ENCODE measurements at places on chromosomes 1 and 21.

DNA sequence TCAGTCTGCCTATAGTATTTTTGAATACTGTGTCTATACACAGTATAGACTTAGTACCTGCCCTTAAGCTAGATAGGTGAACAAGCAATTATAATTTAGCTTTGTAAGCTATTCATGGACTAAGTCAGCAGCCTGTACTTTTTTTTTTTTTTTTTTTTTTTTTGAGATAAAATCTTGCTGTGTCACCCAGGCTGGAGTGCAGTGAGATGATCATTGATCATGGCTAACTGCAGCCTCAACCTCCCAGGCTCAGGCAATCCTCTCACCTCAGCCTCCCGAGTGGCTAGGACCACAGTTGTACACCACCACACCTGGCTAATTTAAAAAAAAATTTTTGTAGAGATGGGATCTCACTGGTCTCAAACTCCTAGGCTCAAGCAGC lies 17.3 kb downstream of the ITSN1 start:
- DNase-seq, result no peak

- DNase-seq, result no peak
Observed at GRCh38 chr1:231786126-231786525, 159.5 kb downstream of the DISC1 start.

GRCh38 chr1:67433837-67434236 lies 3.6 kb upstream of the SERBP1 start:
- DNase-seq, result no peak

DNA sequence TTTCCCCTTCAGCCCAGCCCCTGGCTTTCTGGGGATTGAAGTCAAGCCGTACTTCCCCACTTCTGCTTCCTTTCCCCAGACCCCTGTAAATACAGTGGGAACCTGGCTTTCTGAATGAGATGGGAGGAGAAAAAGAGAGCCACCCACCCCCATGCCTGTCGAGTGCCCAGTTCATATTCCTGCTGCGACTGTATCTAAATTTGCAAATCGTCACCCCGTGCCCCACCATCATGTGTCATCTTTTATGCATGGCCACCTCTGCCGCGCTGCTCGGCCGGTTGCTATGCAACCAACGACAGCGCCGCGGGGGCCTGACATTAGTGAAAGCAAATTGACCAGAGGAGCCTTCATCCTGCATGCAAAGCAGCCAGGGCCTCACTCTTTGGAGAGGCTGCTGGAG lies 143.0 kb downstream of the ELAVL4 start:
- no peak for DNase-seq

GRCh38 chr1:23732363-23733224 lies 10.7 kb upstream of the ELOA start:
- no peak for DNase-seq

GRCh38 chr1:5908461-5909375 lies 83.5 kb downstream of the NPHP4 start:
- no peak for DNase-seq

GRCh38 chr1:10962483-10962882 lies 50.0 kb upstream of the TARDBP start:
- no peak for DNase-seq

- no peak for DNase-seq
Observed at GRCh38 chr21:16363518-16363917, 633.7 kb downstream of the USP25 start.

DNA sequence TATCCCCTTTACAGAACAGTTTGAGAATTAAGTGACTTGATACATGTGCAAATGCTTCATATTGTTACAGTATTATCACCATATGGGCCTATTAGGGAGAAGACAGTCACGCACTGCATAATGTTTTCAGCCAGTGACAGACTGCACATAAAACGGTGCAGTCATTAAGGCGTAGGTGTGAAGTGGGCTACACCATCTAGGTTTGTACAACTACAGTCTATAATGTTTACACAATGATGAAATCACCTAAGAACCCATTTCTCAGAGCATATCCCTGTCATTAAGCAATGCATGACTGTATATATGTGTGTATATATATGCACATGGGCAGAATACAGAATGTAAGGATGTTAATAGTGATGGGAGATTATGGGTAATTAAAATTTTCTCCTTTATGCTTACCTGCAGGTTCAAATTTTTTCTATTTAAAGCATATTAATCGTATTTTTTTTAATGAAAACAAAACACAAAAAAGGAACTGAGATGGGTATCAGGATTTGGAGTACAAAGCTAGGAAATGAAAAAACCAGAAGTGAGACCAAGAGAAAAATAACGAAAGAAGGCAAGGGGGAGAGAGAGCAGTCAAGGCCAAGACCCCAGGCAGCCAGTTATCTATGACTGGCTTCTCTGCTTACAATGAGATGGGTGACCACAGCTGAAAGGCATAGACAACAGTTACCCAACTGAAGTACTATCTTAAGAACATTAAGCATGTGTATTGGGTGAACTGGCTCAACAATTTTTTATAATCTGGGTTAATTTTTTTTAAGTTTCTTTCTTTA lies 122.9 kb upstream of the DAB1 start:
- DNase-seq, result no peak

DNA sequence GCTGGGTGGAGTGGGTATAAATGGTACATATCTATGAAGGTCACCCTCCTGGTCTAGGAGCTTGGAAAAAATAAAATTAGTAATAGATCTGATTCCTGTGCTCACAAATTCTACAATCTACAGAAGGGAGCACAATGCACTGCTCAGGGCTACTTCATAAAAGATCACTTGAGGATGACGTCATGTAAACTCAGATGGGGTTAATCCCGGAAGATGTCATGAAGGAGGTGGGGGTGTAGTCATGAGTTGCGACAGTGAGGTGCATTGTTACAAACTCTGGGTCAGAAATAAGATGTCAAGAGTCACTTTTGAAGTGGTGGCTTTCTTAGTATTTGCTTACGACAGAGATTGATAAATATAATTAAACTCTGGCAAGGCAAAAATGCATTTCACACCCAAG lies 68.2 kb downstream of the LHX9 start:
- no peak for DNase-seq

- DNase-seq, result no peak
Observed at GRCh38 chr21:43333298-43334062, 93.5 kb downstream of the SIK1 start.

GRCh38 chr1:77031106-77031662 lies 163.9 kb downstream of the ST6GALNAC5 start:
- no peak for DNase-seq

DNA sequence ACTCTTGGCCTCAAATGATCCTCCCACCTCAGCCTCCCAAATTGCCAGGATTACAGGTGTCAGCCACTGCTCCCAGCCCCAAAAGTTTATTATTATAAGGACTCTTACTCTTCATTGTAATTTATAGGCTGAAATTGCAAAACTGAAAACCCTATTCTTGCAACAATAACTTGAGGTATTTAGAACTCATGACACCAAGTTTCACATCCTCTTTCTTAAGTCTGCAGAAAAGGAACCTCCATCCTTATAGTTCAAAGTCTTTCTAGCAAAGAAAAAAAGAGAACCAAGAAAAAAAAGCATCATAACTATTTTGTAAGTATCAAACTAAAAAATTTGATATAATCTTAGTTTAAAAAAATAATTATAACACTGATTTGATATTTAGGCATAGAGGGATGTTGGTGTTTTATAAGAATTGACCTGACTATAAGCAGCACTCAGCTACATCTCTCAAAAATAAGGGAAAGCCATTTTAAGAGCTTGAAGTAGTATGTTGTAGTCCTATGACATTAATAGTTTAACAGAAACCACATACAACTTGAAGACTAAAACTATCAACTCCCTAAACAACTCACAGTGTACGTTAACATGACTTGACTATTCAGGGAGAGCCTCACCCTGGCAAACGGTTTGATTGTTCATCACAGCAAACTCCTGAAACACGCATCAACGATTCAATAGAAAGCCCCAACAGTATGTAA lies 122.4 kb downstream of the AKT3 start:
- DNase-seq, result no peak

GRCh38 chr1:153429266-153430165 lies 13.2 kb downstream of the S100A7A start:
- DNase-seq, result no peak

GRCh38 chr1:8285103-8285502 lies 32.8 kb upstream of the SLC45A1 start:
- DNase-seq, result no peak

GRCh38 chr1:2939041-2939552 lies 82.2 kb upstream of the ACTRT2 start:
- no peak for DNase-seq

- DNase-seq, result no peak
Observed at GRCh38 chr1:106232128-106232527, 824.3 kb upstream of the PRMT6 start.

GRCh38 chr1:195071461-195071860 lies 1536.8 kb downstream of the KCNT2 start:
- DNase-seq, result no peak

DNA sequence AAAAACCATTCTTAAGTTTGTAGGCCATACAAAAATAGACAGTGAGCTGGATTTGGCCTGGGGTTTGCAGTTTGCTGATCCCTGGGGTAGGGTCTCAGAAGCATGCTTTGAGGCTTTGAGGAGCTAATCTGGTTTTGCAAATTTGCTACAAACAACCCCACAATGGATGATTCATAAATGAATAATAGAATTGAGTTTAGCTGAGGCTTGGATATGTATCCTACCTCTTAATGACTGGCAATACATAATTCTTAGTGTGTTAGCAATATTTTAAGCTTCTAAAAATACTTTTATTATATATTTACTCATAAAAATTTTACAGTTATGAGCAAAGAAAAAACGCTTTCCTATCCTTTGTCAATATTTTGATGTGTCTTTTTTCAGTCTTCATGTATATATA lies 50.6 kb downstream of the ROR1 start:
- DNase-seq, result no peak

DNA sequence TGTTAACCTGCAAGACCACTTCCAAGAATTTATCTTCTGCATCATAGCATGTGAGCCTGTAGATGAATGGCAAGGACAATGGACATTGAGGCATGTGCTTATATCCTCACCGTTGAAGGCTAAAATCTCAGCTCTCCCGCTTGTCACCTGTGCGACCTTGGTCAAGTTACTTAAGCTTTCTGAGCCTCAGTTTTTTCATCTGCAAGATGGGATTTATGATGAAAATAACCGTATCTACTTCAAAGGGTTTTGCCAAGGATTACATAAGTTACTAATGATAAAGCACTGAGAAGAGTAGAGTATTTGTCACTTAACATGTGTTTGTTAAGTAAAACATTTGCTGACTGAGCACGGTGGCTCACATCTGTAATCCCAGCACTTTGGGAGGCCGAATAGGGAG lies 14.9 kb downstream of the RAP1GAP start:
- no peak for DNase-seq

DNA sequence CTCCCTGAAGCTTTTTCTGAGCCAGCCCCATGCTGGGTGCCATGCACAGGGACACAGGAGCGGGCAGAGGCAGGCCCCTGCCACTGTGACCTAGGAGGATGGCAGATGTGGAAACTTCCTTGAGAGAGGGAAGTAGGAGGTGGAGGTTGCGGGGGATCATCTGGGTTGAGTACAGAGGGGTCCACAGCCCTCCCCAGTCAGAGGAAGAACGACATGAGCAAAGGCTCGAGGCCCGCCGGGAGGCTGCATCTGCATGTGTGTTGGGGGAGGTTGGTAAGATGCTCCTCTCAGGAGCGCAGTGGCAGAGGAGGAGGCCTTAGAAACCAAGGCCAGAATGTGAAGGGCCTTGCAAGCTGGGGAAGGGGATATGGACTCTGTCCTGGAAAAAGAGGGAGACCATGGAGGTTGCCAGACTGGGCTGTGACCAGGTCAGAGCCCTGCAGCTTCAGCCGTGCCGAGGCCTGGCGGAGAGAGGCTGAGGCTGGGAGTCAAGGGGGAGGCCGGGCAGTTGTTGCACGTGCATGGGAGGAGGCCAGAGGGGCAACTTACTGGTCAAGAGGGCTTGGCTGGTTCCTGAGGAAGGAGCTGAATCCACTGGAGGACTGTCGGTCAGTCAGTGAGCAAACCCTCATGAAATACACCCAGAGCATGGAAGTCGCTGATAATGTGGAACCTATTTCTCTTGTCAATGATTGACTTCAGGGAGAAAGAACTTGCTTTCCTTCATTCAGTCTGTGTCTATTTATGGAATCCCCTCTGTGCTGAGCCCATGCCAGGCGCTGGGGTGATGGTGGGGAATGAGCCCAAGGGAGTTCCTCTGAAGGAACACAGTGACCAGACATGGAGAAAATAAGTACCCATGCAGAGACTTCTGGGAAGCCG lies 31.7 kb downstream of the A3GALT2 start:
- DNase-seq, result no peak

DNA sequence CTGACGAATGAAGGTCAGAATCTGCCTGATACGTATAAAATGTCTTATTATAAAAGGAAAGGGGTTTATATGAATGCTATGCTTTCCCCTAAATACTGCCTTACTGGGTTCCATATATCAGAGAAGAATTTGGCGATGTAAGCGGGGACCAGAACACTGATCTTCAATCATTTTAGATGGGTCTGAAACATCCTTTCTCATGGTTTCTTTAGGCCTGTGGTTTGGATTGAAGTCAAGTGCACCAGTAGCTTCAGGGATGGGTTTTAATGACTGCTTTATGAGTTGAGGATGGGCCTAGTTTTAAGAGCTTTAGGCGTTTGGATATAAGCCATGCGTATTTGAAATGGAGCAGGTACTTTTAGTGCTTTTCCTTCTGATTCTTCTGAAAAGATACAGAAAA lies 6.9 kb downstream of the FMN2 start:
- no peak for DNase-seq

DNA sequence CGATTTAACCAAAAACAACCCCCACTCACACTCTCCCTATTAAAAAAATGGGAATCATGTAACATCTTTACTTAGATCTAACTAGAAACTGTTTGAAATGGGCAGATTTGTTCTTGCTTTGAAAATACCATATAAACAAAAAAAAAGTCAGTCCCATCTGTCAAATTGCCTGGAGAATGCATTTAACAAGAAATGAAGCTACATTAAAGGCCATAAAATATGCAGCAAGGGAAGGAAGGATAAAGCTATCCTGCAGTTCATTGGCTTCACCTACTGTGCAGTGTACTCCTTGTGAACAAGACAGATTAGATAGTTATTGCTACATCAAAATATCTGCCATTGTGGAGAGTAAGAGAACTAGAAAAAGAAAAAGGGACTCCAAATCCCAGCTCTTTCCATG lies 160.5 kb downstream of the LRRC7 start:
- no peak for DNase-seq

- no peak for DNase-seq
Observed at GRCh38 chr21:41201385-41201784, 33.4 kb downstream of the BACE2 start.

- no peak for DNase-seq
Observed at GRCh38 chr1:170267317-170267716, 121.6 kb downstream of the NTMT2 start.

- no peak for DNase-seq
Observed at GRCh38 chr1:24989082-24989481, 59.0 kb upstream of the RUNX3 start.

DNA sequence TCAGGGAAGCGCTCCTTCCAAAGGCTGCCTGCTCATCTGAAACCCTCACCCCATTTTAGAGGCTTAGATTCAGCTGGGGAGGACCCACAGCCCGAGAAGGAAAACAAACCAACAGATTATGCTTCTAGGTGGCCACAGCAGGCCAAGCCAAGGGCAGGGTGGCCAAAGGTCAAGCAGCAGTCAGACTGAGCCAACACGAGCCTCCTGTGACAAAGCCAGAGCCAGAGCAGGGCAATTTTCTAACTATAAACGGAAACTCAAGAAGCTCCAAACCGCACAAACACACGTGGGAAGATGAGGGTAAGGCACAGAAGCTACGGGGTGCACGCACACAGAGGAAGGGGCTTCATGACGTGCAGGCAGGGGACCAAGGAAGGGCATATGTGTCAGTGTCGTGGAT lies 64.1 kb downstream of the PLEKHA6 start:
- DNase-seq, result no peak

GRCh38 chr1:59560807-59561450 lies 253.8 kb upstream of the HOOK1 start:
- DNase-seq, result no peak

GRCh38 chr21:36640721-36641244 lies 58.1 kb upstream of the SIM2 start:
- no peak for DNase-seq

Measured in T-helper 1 cell (primary cell).